ENCODE measurements at places on chromosomes 16 and 17.

DNA sequence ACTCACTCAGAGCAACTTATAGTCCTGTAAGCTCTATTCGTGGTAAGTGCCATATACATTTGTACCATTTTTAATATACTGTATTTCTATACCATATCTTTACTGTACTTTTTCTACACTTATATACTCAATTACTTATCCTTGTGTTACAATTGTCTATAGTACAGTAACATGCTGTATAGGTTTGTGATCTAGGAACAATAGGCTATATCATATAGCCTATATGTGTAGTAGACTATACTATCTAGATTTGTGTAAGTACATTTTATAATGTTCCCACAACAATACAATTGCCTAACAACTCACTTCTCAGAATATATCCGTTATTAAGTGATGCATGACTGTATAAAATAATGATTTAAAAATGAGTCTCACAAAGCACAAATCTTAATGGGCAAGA lies 123.3 kb upstream of the NACA2 start:
- no peak for DNase-seq

GRCh38 chr17:82029391-82029790 lies 2.1 kb upstream of the RAC3 start:
- DNase-seq, result no peak

GRCh38 chr16:799111-799947 lies 1.2 kb downstream of the GNG13 start:
- DNase-seq, result no peak

- DNase-seq, result no peak
These were observed 21.2 kb downstream of the MNT start for GRCh38 chr17:2379489-2380225.

DNA sequence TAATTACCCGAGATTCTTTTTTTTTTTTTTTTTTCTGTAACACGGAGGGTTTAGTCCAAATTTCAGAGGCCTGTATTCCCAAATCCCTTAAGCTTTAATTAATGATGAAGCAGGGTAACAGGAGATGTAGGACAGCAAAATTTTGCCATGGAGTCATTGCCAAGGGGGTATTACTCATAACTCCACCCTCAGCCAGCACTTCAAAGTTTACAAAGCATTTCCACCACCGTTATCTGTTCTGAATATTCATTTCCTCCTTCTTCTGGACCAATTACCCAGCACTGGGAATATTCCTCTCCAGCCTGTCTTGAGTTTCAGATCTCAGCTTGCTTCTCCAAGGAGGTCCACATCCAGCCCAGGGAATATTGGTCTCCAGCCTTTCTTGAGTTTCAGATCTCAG lies 747.5 kb upstream of the EEF2KMT start:
- DNase-seq, result no peak

DNA sequence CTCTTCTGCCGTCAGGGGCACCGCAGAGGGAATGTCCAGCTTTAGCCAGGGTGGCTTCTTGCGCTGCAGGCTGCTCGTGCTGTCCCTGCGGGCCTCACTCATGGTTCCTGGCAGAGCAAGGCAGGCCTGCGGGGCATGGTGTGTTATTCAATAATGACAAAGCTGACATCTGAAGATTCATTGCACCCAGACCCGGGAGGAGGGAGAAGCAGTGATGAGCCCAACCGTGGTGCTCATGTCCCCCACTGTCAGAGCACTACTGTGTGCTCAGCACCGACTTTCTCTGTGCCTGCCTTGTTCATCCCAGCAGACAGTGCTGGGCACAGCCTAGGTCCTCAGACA lies 7.5 kb downstream of the RHBDF1 start:
- DNase-seq, result no peak

DNA sequence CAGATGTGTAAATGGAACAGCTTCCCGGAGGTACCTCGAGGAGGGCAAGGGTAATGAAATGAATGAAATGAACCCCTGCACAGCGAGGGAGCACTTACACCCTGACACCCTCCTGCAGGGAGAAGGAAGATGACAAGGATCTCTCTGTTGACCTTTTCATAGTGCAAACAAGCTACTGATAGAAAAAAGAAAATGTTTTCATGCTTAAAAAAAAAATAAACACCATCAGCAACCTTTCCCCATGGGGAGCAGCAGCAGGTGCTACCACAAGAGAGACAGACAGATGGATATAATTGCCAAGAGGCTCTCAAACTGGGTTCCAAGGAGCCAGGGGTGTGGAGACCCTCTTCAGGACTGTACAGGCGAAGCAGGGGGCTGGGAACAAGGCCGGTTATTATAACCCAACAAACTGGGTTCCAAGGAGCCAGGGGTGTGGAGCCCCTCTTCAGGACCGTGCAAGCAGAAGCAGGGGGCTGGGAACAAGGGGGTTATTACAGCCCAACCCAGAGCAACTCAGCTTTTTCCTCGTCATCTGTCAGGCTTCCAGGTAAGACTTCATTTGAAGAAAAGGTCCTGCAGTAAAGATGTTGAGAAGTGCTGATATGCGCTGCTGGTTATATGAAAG lies 718 bp upstream of the RPH3AL start:
- no peak for DNase-seq

DNA sequence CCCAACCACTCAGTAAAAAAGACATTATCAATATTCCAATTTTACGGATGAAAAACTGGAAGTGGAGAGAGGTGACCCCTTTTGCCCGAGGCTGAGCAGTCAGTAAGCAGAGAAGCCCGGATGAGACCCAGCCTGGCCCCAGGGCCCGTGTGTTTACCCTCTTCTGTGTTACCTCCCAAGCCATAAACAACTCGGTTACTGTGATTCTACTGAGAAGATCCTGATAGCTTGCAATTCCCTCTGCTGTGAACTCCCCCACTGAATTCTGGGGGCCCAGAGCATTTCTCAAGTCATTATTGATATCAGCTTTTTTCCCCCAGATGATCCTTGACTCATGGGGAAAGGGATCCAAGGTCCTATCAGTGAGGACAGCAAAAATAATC lies 482.6 kb upstream of the ERCC4 start:
- DNase-seq, result no peak

DNA sequence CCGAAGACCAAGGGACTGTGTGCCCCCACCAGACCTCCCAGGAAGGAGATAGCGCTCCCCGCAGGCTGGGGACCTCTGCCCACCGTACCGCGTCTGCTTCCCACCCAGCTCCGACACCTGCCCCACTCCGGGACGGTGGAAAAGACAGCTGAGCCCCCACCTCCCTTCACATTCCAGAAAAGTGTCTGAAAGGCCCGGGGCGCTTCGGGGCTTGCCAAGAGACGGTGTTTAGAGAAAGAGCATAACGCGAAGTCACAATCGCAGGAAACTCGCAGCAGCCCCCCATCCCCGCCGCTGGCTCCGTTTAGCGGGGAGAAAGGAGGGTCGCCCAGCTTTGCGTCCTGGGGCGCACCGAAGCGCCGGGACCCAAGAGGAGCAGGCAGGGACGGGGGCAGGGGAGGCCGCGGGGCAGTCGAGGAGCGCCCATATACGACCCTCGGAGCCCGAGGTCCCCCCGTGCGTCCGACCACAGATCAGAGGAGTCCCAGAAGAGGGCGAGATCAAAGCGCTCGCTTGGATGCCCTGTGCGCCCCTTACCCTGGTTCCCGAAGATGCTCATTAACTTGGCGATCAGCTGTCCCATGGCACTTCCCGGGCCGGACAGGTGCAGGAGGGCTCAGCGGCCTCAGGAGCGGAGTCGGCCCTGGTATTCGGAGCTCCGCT lies 652 bp downstream of the ARL5C start:
- no peak for DNase-seq

DNA sequence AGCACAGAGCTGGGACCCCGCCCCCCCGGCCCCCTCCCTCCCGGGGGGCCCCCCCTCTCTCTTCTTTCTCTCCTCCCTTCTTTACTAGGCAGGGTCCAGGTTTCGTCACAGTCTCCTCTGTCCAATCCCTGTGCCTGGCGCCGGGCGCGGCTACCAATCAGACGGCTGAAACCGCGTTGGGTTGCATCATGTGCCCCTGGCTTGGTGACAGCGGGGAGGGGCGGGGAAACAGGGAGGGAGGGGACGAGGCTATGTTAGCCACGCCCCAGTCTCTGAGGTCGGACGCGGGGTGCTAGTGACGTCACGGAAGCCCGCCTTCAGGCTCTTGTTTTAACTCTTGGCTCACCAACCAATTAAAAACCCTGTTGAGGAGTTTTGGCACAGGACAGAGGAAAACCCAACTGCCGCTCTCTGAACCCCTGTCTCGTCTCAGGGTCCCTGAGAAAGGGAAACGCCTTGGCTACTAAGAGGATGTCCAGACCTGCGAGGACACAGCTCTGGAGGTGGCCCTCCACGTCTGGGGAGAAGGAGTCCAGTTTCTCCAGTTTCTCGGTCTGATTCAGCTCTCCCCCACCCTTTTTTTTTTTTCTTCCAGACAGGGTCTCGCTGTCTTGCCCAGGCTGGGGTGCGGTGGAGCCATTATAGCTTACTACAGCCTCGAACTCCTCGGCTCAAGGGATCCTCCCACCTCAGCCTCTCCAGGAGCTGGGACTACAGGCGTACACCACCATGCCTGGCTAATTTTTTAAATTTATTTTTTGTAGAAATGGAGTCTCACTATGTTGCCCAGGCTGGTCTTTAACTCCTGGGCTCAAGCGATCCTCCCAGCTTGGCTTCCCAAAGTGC lies 441 bp upstream of the PLEKHH3 start:
- peak; percentile 97 for DNase-seq

DNA sequence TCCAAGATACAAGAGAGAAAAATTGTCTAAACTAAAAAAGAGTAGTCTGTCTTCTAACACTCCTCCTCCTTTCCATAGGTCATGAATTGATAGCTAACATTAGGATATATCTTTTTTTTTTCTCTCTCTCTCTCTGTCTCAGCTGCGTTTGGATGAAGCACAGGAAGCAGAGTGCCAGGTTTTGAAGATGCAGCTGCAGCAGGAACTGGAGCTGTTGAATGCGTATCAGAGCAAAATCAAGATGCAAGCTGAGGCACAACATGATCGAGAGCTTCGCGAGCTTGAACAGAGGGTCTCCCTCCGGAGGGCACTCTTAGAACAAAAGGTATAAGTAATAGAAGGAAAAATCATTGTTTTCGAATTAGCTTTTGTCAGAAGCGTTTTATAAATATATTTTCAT lies 32.9 kb downstream of the ABHD15 start:
- DNase-seq, result no peak

Data from GM12891 (cell line).